ENCODE measurements at places on chromosomes 3 and 15.
A peak's percentile ranks its signal among the peaks of the same experiment; 100 is the strongest.

GRCh38 chr3:45608885-45609284 is 14.3 kb downstream of the LIMD1 start:
- DNase-seq: peak; percentile 89

GRCh38 chr15:54605043-54605442 is 591.7 kb downstream of the RSL24D1 start:
- no peak for DNase-seq

DNA sequence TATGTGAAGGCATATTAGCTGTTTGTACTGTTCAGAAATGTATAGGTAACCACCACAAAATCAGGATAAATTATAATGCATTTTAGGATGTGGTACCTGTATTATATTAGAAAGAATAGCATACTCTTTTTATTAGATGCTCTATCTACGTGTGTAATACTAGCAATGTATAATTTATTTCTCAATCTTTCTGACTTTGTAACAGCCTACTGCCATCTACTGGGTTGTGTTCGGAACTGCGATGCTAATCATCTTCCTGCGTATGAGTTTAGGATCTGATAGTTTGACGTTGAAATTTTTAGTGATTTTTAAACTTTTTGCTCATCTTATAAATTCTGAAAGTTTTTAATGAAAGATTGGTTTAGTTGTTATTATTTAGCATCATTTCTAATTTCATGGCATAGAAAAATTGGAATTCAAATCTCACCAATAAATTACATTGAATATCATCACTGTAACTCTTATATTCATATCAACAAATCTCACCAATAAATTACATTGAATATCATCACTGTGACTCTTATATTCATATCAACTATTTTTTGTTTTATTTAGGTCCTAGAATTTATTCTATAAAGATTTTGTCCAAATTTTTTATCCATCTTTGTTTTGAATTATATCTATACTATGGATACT is 322.7 kb upstream of the ZNF717 start:
- peak; percentile 26 for DNase-seq

- no peak for DNase-seq
Observed at GRCh38 chr3:182970811-182971418, 9.4 kb downstream of the DCUN1D1 start.

- DNase-seq: peak; percentile 74
Observed at GRCh38 chr15:41629463-41629862, 30.7 kb upstream of the MGA start.

DNA sequence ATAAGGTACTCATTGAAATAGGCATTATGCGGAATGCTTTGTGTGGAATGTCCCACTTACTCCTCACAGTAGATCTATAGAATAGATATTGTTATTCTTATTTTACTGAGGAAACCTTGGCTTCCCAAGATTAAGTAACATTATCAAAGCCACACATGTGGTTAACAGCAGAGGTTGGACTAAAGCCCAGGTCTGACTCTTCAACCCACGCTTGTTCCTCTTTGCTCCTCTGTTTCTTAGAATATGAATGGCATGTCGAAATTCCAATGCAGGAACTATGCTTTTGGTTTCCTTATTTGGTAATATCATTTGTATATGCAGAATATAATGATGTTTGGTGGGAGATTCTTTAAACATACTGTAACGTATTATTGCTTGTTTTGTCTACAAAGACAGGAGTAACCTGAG is 818.8 kb upstream of the LMCD1 start:
- peak; percentile 96 for DNase-seq

DNA sequence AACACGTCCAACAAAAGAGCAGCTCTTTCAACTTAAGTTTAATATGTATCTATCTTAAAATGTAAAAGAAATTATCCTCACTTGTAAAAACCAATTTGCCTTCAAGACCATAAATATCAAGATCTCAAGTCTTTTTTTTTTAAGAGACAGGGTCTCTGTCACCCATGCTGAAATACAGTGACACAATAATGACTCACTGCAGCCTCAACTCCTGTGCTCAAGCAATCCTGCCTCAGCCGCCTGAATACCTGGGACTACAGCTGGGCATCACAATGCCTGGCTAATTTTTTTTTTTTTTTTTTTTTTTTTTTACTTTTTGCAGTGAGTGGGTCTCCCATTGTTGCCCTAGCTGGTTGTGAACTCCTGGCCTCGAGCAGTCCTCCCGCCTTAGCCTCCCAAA is 26.0 kb downstream of the ACAP2 start:
- DNase-seq: no peak

- DNase-seq: no peak
Observed at GRCh38 chr15:86588413-86588812, 508.7 kb downstream of the AGBL1 start.

DNA sequence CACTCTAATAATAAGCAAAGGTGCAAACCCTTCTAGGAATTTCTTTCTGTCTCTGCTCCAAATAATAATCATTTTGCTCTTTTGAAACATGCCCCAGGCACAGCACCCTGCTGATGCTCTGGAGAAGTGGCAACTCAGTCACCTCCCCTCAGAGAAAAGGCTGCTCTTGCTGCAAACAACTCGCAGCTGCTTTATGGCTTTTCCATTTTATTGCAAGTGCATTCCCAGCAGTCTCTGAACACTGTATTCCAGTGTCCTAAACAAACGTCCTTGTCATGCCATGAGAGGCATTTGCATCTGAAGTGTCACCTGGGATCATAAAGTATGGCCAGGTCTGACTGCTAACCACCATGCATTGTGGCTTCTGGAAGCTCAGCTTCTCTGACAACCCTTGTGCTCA is 358.1 kb upstream of the TRIM42 start:
- no peak for DNase-seq

DNA sequence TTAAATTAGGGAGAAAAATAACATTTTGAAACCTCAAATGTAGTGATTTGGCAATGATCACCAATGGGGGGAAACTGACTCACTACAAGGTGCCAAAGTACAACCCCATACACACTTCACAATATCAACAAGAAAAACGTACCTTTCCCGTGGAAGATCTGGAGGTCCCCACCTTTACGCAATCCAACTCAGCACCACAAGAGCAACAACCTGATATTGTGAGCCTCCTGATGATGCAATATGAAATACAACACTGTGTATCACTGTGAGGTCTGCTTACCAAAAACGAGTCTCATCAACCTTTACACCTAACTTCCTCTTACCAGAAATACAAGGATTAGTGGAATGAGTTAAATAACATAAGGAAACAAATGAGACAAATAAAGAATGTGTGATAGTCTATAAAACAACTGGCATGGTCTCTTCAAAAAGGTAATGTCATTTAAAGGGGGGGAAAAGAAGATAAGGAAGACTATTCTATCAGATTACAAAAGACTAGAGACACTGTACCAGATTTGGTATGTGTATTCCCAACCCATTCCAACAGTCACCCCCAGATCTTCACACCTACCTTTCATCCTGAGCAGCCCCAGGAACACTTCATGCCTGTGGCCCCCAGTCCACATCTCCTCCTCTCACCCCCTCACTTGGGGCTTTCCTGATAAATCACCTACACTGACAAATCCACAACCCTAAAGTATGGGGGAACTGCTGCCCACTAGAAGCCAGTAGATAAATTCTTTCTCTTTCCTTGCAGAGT is 27.7 kb downstream of the DLG1 start:
- no peak for DNase-seq

GRCh38 chr3:71591101-71591500 is 7.6 kb upstream of the FOXP1 start:
- DNase-seq: peak; percentile 12

DNA sequence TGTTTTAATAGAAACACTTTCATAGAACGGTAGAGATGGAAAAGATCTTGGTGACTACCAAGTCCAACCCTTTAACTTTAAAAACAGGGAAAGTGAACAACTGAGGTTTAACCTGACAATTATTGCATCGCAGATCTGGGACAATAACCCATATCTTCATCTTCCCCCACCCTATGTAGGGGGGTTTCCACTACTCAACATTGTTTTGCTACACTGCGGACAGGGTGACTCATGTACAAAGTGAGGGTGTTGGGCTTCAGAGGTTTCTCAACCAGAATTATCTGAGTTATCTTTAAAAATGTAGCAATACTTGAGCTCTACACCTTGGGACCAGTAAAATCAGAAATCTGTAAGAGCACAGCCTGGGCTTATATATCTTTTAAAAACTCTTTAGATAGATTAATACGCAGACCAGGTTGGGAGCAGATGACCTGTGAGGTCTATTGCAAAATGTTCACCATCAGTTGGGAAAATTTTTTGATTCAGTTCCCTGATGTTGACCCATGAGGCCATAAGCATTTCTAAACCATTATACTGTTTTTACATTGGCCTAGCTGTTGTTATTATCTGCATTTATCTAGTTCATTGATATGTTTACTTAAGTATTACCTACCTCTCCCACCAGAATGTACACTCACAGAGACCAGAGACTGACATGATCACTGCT is 103.6 kb upstream of the ICE2 start:
- no peak for DNase-seq

GRCh38 chr15:41564286-41564959 is 5.4 kb downstream of the TYRO3 start:
- DNase-seq: no peak

GRCh38 chr3:4406746-4407568 is 60.1 kb downstream of the SUMF1 start:
- no peak for DNase-seq

GRCh38 chr3:136336329-136337100 is 86.4 kb downstream of the PCCB start:
- no peak for DNase-seq

DNA sequence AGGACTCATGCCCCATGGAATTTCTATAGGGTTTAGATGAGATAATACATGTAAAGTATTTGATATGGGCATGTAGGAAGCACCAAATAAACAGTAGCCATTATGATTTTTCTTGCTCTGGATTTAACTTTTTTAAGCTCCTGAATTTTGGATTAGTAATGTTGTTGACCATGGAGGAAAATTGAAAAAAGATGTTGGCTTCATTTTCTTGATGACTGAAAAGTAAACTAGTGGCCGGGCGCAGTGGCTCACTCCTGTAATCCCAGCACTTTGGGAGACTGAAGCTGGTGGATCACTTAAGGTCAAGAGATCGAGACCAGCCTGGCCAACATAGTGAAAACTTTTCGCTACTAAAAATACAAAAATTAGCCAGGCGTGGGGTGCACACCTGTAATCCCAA is 120.3 kb downstream of the PTPRG start:
- DNase-seq: no peak

GRCh38 chr3:183410280-183410679 is 18.1 kb downstream of the MCF2L2 start:
- DNase-seq: no peak

GRCh38 chr15:50523851-50524251 is 22.6 kb downstream of the USP50 start:
- no peak for DNase-seq

GRCh38 chr15:75591655-75592364 is 12.7 kb upstream of the PTPN9 start:
- no peak for DNase-seq

GRCh38 chr3:150179330-150179729 is 208.6 kb upstream of the PFN2 start:
- DNase-seq: no peak

DNA sequence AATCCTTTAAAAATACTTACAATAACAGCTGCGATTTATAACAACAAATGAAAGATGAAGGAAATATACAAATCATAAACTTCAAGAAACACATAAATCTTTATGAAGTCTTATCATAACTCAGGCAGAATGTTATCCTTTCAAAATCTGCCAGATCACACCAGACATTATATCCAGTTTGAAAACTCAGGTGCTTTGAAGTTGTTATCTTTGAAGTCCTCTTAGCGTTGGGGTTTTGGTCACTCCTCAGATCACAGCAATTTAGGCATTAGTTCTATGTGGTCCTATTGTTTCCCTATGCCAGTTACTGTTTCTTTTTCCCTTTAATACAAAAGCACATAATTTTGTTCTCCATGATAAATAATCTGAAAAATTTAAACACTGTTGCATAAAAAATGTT is 934.6 kb downstream of the EPHA3 start:
- DNase-seq: no peak

- DNase-seq: peak; percentile 77
Observed at GRCh38 chr15:85581495-85581894, 201.1 kb downstream of the AKAP13 start.

- peak; percentile 73 for DNase-seq
Observed at GRCh38 chr3:125310623-125311081, 64.5 kb downstream of the ZNF148 start.

GRCh38 chr15:38176691-38177090 is 75.9 kb upstream of the SPRED1 start:
- no peak for DNase-seq

DNA sequence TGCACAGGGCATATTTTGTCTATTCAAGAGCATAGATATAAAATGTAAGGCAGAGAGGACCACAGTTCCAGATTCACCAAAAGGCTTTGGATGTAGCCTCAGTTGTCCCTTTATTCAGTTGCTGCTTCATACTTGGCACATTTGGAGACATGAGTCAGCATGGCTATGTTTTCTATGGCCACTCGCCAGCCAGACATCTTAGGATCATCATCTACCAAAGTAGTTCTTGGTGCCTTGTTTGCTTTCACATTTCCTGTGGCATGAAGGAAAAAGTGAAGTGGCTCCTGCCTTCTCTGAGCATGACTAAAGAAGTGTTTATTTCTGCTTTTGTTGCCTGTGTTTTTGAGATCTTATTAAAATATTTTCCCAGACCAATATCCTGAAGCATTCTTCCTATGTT is 7.2 kb downstream of the SUSD5 start:
- peak; percentile 34 for DNase-seq

- no peak for DNase-seq
Observed at GRCh38 chr3:47583320-47584075, 4.8 kb upstream of the CSPG5 start.

DNA sequence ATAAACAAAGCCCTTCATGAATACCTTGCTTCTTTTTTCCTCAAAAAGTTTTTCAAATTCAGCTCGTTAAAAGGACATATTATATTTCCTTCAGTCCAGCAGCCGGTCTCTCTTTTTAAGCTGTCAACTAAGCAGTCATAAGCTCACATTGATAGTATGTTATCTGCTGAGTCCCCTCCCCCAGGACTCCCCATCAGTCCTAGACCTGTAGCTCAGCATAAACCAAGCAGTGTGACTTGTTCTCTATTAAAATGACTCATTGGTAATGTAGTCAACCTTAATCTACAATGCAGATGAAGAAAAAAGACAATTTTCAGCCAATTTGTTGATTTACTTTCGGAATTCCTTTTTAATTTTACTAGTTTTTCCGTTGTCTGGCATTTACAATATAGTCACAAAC is 483.8 kb downstream of the MECOM start:
- DNase-seq: no peak

DNA sequence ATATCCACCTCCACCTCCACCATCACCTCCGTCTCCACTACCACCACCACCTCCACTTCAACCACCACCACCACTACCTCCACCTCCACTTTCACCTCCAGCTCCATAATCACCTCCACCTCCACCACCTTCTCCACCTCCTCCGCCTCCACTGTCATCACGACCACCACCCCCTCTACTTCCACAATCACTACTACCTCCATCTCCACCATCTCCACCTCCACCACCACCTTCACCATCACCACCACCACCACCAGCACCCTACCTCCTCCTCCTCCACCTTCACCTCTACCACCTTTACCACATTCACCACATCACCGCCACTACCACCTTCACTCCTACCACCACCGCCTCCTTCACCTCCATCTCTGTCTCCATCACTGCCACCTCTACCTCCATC is 435.7 kb downstream of the MCTP2 start:
- DNase-seq: no peak
